Tracheal epithelial cell (primary cell): ENCODE measurements at places on chromosomes 6 and 20. TPM values are rescaled to one million over a fixed set of nuclear protein-coding genes. Genes with fewer than 3 reads are reported as not detected.

The ARFGAP1 gene
- 34.5 and 55.9 TPM in 2 replicates for total RNA-seq

The PTGIS gene
- 0.24 TPM in 1 of 2 replicates, not detected in the other for total RNA-seq

The GOPC gene
- total RNA-seq, result 39.5 and 49.2 TPM in 2 replicates

The MAS1 gene
- under 0.01 TPM in 1 of 2 replicates, not detected in the other for total RNA-seq

The CST2 gene
- total RNA-seq, result not detected in 2 replicates

The LRRN4 gene
- total RNA-seq, result under 0.01 and 16.6 TPM in 2 replicates

The GGT7 gene
- total RNA-seq, result 4.3 and 7.7 TPM in 2 replicates

The TFAP2C gene
- total RNA-seq, result 1.7 and 1.9 TPM in 2 replicates

The ENPP5 gene
- total RNA-seq, result 1.1 and 2.7 TPM in 2 replicates

The OXT gene
- not detected in 2 replicates for total RNA-seq

The SMIM13 gene
- total RNA-seq, result 14.5 and 15.1 TPM in 2 replicates

The CLPSL1 gene
- total RNA-seq, result not detected in 2 replicates

The C20orf202 gene
- not detected in 2 replicates for total RNA-seq

The OPRL1 gene
- under 0.01 and 0.24 TPM in 2 replicates for total RNA-seq
